ENCODE measurements at places on chromosomes 6 and 20. TPM values are rescaled to one million over a fixed set of nuclear protein-coding genes. Genes with fewer than 3 reads are reported as not detected.

Gene VSTM2L
- total RNA-seq = 0.13 TPM

Gene RBM24
- total RNA-seq = not detected

GRCh38 chr20:63127700-63128364, 88.1 kb downstream of the YTHDF1 start:
- no peak for DNase-seq

GRCh38 chr6:48471326-48471725, 360.3 kb upstream of the PTCHD4 start:
- DNase-seq = no peak

Data from activated T-cell treated with anti-CD3 and anti-CD28 coated beads, Interleukin-2, amount 50 U/mL, for 4 hours (primary cell).